ENCODE measurements at places on chromosomes 7 and 10.

- no peak for DNase-seq
Observed at GRCh38 chr10:14838582-14839304, 637 bp downstream of the HSPA14 start.

DNA sequence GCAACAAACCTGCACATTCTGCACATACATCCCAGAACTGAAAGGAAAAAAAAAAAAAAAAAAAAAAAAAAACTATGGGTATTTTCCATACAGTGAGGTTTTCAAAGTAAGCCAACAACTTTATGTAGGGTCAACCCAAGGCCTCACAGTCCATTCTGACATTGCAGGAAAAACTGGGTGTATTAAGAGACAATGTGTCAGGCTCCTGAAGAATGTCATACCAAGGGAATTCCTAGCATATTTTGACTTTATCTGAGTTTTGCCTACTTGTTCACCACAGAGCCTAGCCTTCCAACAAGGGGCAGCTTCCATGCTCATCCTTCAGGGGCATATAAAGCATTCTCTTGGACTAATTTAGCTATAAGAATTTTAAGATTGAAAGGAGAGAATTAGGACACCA is 368.9 kb downstream of the PLXDC2 start:
- DNase-seq, result no peak

DNA sequence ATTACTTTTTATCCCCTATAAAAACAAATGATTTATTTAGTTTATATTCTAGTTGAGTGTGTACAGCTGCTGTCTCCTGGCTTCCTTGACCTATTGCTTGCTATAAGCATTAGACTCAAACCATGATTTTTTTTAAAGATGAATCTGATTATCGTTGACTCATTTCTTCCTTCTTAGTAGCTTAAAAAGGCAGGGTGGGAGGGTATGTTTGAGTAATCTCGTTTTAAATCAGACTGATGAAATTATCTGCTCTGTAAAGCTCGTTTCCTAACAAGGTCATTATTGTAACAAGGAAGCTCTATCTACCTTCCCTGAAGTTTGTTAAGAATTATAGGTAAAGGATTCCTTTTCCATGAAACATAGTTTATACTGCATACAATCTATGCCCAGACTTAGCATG is 276.3 kb upstream of the KCND2 start:
- no peak for DNase-seq

DNA sequence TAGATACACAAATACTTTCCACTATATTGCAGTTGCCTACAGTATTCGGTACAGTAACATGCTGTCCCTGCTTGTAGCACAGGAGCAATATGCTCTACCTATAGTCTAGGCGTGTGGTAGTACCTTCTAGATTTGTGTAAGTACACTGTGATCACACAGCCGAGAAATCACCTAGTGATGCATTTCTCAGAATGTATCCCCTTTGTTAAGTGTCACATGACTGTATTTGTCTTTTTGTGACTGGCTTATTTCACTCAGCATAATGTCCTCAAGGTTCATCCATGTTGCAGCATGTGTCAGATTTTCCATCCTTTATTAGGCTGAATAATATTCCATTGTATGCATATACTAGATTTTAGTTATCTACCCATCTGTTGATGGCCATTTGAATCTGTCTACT is 61.9 kb downstream of the BTRC start:
- DNase-seq, result no peak

- DNase-seq, result no peak
Observed at GRCh38 chr7:22016507-22016906, 70.8 kb upstream of the CDCA7L start.

GRCh38 chr7:130708001-130708400 is 21.7 kb upstream of the TSGA13 start:
- no peak for DNase-seq

GRCh38 chr10:6247041-6247712 is 44.4 kb downstream of the PFKFB3 start:
- peak; percentile 28 for DNase-seq

DNA sequence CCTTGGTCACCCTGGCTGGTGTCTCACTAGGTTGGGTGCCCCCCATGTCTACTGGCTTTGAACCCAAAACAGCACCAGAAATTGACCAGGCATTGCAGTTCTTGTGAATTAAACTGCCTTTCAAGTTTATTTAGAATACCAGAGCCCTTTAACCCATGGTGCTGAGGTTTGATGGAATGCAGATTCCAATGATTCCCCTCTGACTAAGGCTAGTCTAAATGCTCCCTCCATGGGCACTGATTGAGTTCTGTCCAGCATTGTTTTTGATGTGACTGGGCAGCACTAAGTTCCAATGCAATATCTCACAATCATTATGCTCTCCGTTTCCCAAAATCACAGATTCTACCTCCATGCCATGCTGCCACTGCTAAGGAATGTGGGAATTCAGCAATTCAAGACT is 1047.4 kb upstream of the LRRN3 start:
- no peak for DNase-seq

GRCh38 chr10:99540657-99541531 is 8.2 kb downstream of the NKX2-3 start:
- DNase-seq, result no peak

DNA sequence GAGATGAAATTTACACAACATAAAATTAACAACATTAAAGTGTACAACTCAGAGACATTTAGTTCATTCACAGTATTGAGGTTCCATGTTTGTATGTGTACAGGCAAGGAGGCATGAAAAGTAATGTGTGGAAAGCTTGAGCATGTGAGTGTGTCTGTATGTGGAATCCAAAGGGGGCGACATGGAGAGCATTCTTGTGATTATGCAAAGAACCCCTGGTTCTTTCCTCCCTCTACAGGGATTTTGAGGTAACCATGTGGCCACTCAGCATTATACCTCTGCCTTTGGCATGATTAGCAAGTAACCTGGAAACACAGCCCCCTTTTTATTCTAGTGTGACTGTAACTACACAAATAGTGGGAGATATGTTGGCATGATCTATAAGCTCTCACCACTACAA is 21.0 kb downstream of the OR2F1 start:
- DNase-seq, result no peak

DNA sequence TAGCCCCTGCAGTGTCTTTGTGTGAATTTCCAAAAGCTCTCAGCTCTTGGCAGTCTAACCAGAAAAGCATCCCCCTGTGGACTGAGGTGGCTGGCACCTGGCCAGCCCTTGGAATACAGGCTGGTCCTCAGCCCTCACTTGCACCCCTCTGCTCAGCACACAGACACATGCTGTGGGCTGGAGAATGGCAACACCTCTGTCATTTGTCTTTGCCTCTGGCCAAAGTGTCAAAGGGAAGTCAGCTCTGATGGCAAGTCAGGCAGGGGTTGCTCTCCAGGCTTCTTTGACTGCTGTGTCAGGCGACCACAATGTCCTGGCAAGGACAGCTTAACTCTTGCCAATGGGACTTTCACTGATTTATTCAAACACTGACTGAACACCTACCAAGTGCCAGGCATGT is 724.8 kb downstream of the INHBA start:
- DNase-seq, result peak; percentile 33

DNA sequence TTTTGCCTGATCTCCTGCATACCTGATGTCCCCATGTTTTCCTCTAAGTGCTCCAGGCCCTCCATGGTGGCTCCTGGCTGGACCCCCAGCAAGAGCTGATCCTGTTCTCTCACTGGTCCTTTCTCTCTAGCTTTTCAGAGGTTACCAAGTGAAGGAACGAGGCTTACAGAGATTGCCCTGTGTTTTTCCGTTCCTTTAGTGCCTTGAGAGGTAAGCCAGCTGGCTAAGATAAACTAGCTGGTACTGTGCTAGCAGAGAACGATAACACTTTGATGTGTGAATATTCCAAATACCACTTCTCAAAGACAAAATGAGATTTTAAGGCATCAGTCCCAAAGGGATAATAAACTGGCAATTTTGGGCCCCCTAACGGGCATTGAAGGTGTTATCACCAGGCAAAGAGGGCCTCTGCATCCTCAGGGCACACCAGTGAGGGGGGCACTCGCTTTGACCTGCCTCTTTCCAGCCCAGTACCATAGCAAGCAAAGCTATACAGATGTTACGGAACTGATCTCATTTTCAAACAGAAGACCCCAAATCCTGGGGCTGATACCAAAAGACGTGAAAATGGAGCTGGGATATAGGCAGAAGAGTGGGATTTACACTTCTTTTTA is 8.4 kb upstream of the CCNY start:
- DNase-seq, result no peak

GRCh38 chr10:84089162-84089561 is 50.1 kb upstream of the GHITM start:
- DNase-seq, result no peak

DNA sequence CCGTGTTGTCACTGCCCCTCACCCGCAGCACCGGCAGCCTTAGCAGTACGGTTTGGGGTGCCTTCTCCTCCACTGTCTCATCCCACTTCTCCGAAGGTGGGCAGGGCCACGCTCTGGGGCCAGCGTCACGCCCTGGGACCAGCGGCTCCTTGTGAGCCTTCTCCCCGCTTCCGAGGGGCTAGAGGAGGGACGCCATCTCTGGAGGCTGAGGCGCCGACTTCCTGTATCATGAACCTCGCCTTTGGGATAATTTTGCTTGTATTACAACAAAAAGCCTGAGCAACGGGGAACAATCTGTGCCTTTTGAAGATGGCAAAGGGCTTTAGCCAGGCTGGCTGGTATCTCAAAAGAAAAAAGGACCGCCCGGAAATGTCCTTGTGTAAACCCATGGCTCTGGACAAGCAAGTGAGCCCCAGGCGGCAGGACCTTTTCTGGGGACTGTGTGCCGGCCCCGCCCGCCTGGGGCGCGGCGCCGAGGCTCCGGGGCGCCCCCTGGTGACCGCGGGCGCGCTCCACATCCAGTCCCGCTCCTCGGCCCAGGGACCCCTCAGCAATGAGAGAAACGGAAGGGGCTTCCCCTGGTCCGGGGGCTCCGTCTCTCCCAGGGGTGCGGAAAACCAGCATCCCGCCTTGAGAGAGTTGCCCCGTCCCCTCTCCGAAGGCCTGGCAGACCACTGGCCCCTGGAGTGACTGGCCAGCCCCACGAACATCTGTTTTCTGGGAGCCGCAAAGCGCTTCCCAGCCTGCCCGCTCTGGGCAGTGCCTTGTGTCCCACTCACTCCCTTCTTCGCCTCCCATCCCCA is 3.8 kb downstream of the DEPP1 start:
- no peak for DNase-seq

GRCh38 chr10:35642035-35642792 is at the start of gene FZD8:
FZD8 (minus strand) TSS chr10:35642296; CDS start chr10:35641429, 867 bp downstream.
- DNase-seq, result peak; percentile 76

DNA sequence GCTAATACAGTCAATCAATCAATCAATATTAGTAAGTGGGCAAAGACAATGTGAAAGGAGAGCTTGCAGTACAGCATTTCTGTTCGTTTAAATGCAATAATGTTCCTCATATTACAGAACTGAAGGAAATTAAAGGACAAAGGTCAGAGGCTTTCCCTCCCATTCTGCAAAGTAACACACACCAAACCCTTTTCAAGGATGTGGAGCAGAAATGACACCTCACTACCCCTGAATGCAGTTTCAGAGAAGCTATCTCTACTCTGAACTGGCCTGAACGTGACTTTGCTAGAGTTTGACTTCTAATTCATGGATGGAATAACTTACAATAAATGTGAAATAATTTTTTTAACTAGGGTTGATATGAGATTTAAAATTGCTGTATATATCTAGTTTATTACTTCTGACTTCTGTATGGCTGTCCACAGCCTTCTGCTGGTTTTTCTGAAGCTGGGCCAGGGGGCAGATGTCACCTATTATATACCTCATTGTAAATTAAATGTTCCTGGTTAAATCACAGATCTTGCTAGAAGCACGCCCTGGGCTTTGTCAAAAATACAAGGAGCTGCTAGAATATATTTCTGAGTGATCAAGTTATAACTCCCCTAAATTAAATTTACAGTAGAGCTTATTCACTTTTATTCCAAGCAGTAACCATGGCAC is 156.9 kb upstream of the C7orf33 start:
- DNase-seq, result no peak

- no peak for DNase-seq
Observed at GRCh38 chr10:93815304-93816096, 57.8 kb downstream of the LGI1 start.

- DNase-seq, result no peak
Observed at GRCh38 chr7:123400196-123400595, 134.2 kb downstream of the IQUB start.

GRCh38 chr10:49645417-49645816 is 31.6 kb downstream of the CHAT start:
- no peak for DNase-seq

GRCh38 chr10:121414366-121415062 is 183.7 kb downstream of the FGFR2 start:
- DNase-seq, result peak; percentile 37

DNA sequence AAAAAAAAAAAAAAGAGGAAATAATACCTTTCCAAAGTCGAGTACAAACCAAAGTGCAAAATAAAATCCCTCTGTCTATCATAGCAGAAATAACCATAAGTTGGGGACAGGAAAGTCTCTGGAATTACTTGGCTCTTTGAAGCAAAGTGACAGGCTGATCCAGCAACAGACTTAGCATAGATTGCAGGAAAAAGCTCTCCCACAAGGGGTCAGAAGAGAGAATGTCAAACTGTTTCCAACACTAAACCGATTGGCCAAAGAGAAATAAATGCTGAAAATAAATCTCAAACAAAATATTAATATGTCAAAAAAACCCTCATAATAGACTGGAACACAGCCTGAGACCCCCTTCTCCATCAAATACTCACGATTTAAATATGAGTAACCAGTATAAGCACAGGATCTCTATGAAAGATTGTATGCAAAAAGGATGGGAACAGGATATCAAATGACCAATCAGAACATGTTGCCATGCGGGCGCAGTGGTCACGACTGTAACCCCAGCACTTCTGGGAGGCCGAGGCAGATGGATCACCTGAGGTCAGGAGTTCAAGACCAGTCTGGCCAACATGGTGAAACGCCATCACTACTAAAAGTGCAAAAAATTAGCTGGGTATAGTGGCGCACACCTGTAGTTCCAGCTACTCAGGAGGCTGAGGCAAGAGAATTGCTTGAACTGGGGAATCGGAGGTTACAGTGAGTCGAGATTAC is 1000.7 kb upstream of the LRRN3 start:
- DNase-seq, result peak; percentile 12

Measured in astrocyte of the cerebellum (primary cell).